ENCODE measurements at places on chromosomes 2 and 18.

- no peak for DNase-seq
Observed at GRCh38 chr18:33729556-33729955, 151.5 kb downstream of the ASXL3 start.

DNA sequence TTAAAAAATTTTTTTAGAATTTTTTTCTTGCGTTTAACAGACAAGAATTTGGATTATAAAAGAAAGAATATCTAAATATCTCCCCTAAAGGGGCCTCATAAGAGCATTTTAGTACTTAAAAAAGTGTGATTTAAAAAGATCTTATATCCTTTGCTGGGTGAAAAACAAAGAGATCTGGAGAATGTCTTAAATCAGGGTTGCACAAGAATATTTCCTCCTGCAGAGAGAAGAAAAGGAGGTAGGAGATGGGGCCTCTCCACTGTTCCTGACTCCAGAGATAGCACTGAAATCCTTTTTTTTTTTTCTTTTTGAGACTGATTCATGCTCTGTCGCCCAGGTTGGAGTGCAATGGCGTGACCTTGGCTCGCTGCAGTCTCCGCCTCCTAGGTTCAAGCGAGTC, 68.5 kb upstream of the OSR1 start:
- no peak for DNase-seq

GRCh38 chr2:70690846-70691245, 77.2 kb downstream of the ADD2 start:
- DNase-seq, result no peak

DNA sequence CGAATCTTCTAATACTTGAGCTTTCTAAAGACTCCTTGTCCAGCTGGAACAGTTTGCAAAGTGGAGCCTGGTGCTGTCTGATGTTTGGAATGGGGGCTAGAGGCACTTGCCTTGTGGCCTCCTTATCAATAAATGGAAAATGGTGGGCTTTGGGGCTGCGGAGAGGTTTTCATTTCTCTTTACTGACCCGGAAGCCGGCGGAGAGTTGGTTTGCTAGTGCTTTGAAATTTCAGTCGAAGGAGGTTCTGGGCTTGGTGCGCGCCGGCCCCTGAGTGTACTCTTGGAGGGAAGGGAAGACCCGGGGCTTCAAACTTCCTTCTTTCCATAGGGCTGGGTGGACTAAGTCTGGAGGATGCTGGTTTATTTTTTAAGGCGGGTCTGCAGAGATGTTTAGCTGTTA, 714 bp downstream of the RPIA start:
- DNase-seq, result peak; percentile 23

GRCh38 chr2:46079985-46080560, 217.1 kb upstream of the EPAS1 start:
- no peak for DNase-seq

- no peak for DNase-seq
Observed at GRCh38 chr18:56505971-56506370, 132.4 kb downstream of the TXNL1 start.

GRCh38 chr18:13809531-13810255, 14.3 kb upstream of the MC5R start:
- DNase-seq, result no peak

- DNase-seq, result no peak
Observed at GRCh38 chr2:88226754-88227153, 56.6 kb downstream of the THNSL2 start.

DNA sequence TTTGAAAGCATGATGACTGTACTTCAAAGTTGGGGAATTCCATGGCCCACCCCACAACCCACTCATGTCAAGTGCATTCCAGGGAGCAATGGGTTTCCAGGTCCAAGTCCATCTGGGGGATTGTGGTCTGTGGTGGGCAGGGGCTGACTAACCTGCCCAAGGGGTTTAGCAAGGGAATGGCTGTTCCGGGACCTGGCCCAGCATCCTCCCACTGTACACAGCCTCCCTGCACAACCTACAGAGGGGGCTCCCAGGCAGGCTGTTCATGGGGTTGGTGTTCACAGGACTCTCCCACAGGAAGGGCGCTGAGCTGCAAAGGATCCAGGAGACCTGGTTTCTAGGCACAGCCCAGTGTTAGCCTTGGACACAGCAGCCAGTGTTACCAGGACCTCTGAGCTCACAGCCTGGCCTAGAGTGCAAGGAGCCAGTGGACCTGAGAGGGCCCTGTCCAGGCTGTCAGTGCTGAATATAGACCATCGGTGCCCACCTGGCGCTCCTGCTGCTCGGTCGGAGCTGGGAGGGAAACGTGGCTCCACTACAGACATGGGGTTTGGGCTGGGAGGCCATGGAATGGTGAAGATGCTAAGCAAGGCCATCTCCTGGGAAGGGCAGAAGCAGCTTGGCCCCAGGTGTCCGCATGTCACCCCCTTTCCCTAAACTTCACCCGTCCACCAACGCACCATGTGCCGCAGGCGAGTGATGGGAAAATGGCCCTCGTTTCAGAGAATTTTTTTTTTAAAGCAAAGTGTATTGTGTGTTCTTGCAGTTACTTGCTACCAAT, 317.2 kb downstream of the GBX2 start:
- no peak for DNase-seq

GRCh38 chr18:77512152-77512551, 262.5 kb downstream of the GALR1 start:
- DNase-seq, result no peak

DNA sequence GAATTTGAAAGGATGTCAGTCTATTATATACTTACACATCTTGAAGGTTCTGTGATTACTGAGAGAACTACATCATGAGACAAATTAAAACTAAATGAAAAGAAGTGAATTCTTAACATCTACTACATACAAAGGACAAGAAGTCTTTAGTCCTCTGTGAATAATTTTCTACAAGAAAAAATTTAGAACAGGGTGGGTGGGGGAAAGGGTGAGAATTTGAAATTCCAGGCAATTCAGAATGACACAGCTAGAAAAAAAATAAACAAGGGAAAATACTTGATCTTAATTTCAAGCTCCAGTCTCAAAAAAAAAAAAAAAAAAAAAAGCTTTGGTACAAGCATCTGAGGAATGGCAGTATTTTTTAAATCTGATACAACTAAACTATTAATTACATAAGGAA, 15.5 kb downstream of the CUL3 start:
- no peak for DNase-seq

GRCh38 chr2:19886261-19886660, 15.5 kb downstream of the TTC32 start:
- DNase-seq, result no peak

GRCh38 chr2:19435815-19436214, 77.4 kb upstream of the OSR1 start:
- no peak for DNase-seq

DNA sequence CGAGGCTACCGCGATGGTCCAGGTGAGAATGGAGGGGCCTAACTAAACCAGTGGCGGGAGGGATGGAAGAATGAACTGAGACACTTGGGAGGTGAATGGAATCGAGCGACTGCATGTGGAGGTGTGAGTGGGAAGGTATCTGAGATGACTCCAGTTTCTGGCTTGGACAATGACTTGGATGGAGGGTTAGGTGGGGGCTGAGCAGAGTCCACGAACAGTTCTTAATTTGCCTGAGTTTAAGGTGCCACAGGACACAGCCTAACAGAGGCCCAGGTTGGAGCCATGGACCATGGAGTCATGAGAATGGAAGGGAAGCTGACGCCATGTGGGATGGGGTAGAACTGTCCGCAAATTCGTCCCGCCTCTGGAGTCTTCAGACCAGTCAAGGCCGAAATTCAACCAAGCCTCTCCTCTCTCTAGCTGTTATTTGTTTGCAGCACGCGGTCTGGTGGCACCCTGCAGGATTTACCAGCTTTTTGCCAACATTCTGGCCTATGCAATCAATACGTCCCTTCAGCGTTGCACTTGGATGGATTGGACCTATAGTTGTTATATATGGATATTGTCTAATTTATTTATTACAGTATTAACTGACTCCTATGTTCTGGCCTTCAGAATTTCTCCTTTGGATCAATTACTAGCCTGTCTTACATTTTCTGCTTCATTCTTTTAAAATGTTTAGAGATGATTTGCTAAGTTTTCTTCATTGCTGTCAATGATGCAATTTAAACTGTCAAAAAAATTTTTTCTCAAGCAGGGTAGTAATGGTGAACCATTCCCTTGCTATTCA, 940 bp upstream of the BOLA3 start:
- DNase-seq, result no peak

DNA sequence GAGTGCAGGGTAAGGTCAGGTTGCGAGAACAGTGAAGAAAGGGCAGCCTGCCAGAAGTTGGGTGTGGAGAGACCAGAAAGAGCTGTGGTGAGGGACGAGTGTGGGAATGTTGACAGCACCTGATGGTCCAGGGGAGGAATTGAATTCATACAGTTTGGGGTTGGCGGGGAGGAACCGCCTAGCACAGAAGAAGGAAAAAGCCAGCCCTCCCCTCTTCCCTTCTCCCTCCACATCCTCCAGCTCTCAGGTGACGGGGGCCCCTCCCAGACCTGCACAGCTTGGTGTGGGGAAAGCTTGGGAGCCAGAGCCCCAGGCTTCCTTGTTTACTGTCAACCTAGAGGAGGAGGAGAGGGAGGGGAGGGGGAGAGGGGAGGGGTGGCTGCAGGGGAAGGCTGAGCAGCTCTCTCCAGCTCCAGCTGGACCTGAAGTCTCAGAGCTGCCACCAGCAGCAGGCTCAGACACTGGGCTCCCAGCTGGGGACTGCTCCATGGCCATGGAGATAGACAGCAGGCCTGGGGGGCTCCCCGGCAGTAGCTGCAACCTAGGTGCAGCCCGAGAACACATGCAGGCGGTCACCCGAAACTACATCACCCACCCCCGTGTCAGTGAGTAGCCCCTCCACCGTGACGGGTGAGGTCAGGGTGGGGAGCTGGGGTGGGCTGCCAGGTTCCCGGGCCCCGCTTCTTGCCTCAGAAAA, at the start of gene ATP6V1B1:
Gene ATP6V1B1 (plus strand): TSS at position 433 of the 697 bp plus-strand sequence. CDS start 55 bp downstream, at position 488.
- no peak for DNase-seq

GRCh38 chr2:7190587-7191324, 273.5 kb downstream of the RNF144A start:
- DNase-seq, result no peak

DNA sequence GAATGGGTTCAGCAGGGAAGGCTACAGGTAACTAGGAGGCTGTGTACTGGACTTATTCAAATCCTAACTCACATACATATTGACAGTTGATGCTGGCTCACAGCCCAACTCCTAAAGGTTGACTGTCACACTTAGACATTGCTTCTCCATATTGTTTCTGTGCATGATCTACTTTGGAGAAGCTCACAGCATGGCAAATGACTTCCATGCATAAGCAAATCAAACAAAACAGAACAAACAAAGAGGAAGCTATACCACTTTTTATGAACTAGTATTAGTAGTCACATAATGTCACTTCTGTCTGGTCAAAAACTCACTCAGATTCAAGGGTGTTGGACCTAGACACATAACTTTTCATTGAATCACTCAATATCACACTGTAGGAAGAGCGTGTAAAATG, 43.8 kb upstream of the CDH19 start:
- DNase-seq, result no peak

DNA sequence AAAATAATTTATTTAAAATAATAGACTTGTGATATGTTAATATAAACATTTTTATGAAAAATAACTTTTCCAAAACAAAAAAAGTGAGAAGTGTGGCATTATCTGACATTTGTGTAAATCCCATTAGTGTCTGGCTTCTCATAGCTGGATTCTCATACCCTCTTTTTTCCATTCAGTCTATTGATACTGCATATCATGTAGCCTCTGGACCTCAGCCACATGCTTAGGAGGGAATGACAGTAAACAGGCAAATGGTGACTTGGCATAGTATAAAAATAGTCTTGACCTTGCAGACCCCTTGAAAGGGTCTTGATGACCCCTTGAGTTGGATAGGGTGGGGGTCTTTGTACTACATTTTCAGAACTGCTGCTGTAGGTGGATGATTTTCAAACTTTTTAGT, 29.2 kb downstream of the GALNT1 start:
- no peak for DNase-seq

GRCh38 chr2:218858671-218859555, 692 bp upstream of the WNT6 start:
- DNase-seq, result peak; percentile 74

DNA sequence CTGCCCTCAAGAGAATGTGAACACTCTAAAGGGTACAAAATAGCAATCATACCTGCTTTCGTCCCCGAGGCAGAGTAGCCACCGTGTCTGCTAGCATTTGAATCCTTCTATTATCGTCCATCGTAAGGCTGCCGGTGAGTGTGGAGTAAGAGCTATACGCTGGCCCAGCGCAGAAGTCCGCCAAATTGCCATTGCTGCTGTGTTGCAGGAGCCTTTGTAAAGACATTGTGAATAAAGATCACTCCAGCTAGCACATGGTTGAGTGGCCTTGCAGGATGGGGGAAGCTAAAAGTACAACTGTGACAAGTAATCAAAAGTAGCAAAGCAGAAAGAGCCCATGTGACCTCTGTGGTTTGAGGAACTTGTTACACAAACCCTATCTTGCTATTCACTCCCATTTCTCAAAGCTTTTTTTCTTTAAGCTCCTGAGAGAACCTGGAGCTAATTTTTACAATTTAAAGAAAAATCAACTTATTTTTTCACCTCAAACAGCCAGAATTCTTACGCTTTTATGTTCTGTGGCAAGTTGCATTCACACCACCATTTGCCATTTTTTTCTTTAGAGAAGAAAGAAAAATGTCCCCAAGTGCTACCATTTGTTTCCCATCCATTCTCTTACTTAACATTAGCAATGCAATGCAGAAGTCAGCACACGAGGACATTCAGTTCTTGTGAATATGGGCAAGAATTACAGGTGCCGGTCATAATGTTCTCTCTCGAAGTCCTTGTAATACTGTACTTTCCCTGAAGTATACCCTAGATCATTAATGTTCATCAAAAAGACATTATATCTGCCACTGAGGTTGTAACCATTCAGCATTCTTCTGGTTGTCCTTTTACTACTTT, at the start of gene CYTIP:
Gene CYTIP (minus strand): TSS at position 295 of the 846 bp plus-strand sequence. CDS start 69 bp downstream, at position 226.
- DNase-seq, result no peak

DNA sequence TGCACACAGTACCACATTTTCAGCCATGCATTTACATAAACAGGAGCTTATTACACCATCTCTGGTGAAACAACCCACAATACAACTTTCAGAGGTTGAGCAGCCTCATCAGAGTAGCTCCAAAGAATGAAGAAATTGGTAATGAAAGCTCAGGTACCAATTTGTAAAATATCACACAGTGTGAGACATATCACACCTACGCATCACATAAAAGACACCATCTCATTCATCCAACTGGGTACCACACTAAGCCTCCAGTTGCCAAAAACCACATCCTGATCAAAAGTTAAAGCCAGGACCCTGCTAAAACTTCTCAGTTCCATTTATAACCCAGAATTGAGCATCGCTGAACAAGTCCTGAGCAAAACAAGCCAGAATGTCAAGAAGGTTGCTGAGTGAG, 4.6 kb downstream of the TMEM163 start:
- no peak for DNase-seq

- DNase-seq, result no peak
Observed at GRCh38 chr18:79856119-79857007, 58.6 kb downstream of the KCNG2 start.

GRCh38 chr2:227506456-227506855, 34.5 kb downstream of the AGFG1 start:
- no peak for DNase-seq

- DNase-seq, result no peak
Observed at GRCh38 chr2:187935126-187935525, 356.5 kb upstream of the GULP1 start.
